NK-92 treated with Interleukin-12 subunit alpha and Interleukin-12 subunit beta, amount 100 ng/mL, for 24 hours (cell line): ENCODE measurements at places on chromosomes 7 and 10.

DNA sequence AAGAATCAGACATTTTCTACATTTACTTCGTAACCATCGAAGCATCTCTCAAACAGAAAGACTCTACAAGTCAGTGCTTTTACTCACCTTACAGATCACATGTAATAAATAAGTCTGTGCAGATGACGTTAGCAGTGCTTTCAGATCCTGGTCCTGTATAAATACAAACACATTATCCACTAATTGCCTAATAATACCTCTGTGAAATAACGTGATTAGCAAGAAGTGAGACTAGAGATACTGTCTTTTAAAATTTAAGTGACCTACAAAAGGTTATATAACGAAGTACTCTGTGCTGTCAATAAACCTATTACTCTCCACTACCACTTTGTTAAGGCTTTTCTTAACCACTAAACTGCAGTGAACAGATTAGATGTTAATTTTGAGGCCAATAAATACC is 246.9 kb downstream of the NSUN6 start:
- no peak for DNase-seq

DNA sequence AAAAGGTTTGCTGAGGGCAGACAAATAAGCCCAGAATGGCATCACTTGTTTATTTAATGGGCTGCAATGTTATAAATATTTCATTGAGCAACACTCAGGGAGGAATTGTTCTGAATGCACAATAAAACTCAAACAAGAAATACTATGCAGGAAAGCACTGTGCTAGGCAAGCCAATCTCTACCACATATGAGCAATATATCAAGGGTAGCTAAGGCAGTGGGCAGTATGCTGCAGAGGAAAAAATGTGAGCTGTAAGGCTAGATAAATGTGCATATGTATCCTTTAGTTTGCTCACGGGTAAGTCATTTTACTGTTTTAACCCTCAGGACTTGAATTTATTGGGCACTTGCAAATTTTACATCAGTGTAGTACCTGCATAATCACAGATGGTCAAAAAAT is 349.6 kb downstream of the CDC14C start:
- DNase-seq = no peak

DNA sequence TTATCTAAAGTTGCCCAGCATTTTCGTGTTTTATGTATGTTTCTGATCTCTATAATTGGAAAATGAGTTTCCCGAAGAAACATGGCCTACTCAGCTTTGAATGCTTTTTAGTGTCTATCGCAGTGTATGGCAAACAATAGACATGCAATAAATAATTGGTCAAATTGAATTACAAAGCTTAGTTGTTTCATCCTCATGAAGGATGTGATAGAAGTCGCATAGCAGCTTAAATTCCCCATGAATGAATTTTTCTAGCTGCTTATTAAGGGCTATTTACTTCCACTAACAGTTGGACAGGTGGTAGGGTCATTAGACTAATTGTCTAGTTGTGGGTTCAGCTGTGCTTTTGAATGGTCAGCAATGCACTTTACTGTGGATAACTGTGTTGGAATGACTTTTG is 467.3 kb upstream of the MBL2 start:
- no peak for DNase-seq

DNA sequence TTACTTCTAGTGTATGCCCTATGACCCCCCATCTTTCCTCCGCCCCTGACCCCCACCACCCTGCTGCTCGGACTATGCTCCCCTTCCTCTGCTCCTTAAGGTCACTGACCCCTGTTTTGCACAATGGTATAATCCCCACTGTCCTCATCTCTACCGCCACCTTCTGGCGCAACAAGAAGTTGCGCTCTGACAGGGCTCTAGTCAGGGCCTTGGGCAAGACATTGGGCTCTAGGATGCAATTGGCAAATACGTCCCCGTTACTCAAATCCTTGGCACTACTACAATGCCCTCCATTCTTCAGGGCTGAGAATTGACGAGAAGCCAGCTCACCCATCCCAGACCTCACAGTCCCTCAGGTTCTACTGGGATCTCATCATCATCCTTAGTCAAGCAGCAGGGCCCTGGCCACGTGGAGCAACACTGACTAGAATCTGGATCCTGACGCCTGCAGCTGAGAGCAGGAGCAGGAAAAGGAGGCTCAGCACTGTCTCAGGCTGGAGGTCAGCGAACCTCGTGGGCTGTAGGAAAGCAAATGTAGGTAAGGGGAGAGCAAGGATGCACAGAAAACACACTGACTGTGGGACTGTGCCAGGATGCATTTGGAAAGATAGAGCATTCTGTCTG is 10.6 kb downstream of the LRIT2 start:
- peak; percentile 11 for DNase-seq
